ENCODE measurements at places on chromosomes 12 and 14.

GRCh38 chr12:93708952-93709351, 31.8 kb downstream of the CRADD start:
- DNase-seq: no peak

DNA sequence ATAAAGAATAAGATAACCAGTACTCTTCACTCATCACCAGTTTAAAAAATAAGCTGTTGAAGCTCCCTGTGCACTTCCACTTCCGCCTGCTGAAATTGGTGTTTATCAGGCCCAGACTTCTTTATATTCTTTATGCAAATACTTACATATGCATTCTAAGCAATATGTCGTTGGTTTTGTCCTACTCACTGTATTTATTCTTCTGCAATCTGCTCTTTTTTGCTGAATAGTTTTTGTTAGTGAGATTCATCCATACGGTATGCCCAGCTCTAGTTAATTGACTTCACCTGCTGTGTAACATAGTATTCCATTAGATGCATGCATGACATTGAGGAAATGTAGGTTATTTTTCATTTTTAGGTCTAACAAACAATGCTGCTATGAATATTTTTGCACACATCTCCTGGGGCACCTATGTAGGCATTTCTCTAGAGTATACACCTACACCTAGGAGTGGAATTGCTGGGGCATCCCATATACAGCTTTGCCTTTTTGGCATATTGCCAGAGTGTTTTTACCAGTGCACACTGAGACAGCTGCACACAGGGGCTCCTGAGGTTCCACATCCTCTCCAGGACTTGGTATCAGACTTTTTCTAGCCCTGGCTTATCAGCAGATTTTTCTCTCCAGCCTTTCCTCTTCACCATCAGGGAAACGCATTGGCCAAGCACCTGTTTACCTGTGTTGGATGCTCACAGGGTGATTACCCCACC, 1.0 kb upstream of the NRIP2 start:
- DNase-seq: no peak

DNA sequence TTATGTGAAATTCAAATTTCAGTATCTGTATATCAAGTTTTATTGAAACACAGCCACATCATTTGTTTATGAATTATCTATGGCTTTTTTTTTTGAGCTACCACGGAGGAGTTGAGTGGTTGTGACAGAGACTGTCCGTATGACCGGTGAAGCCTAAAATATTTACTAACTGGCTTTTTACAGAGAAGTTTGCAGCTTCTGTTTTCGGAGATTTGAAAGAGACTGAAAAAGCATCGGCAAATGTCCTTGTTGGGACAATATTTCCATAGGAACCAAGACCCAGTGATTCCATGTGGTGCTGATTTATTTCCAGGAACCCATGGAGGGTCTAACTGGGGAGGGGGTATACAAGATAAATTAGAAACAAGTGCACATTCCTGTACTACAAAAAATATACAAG, 56.2 kb downstream of the RGS6 start:
- no peak for DNase-seq

DNA sequence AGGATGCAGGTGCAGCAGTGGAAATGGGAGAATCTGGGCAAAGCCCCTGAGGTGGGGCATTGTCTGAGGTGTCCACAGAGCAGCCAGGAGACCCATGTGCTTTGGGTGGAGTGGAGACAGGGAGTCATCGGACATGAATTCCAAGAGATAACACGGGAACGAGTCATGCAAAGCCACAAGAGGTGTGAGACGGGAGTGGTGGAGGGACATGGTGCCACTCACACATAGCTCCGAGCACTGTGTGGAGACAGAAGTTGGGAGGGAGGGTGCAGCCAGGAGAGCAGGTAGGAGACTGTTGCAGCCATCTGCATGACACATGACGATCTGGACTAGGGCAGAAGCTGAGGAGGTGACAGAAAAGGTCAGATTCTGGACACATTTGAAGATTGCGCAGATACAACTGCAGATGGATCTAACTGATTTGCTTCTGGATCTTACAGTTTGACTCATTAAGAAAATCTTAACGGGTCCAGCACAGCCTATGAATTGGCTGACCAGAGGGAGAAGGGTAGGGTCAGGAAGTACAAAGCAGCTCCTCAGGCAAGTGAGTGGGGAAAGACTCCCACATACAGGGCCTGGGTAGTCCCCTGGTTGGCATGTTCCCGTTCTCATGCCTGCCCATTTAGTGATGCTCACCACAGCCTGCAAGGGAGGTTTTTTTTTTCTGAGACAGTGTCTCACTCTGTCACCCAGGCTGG, 379.8 kb downstream of the FUT8 start:
- DNase-seq: no peak

DNA sequence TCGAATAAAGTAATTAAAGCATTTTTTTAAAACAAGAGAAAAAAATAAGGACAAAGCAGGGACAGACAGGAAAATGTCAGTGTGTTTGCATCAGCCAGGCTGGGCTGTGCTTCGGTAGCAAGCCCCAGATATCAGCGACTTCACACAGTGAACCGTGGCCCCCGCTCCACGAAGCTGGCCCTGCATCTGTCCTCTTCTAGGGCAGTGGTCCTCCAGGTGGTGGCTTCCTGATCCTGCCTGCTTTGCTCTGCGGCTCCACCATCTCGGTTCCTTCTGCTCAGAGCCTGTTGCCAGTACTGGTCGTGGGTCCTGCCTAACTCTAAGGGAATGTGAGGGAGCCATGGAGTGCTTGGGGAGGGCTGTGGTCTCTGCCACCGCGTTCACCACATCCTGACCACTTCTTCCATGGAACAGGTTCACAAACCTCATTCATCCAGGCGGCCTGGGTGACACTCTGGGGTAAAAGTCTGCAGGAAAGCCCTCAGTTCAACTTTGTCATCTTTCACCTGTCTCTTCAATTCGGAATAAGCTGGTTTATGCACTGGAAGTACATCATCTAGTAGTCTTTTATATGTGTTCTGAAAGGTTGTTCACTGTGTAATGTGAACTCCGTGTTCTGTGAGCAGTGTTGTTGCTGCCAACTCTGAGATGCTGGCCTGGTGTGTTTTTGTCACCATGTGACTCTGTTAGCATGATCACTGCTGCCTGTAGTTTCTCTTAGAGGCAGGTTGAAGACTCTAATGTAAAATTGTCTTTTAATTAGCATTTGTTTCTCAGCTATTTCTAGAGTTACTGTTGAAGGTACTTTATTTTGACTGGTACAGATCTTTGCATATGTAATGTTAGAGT, 47.9 kb downstream of the ANKRD9 start:
- DNase-seq: no peak

GRCh38 chr12:106740818-106741217, 33.7 kb upstream of the RIC8B start:
- DNase-seq: no peak

- DNase-seq: no peak
These were observed 5.7 kb downstream of the TTC6 start for GRCh38 chr14:37600880-37601741.

DNA sequence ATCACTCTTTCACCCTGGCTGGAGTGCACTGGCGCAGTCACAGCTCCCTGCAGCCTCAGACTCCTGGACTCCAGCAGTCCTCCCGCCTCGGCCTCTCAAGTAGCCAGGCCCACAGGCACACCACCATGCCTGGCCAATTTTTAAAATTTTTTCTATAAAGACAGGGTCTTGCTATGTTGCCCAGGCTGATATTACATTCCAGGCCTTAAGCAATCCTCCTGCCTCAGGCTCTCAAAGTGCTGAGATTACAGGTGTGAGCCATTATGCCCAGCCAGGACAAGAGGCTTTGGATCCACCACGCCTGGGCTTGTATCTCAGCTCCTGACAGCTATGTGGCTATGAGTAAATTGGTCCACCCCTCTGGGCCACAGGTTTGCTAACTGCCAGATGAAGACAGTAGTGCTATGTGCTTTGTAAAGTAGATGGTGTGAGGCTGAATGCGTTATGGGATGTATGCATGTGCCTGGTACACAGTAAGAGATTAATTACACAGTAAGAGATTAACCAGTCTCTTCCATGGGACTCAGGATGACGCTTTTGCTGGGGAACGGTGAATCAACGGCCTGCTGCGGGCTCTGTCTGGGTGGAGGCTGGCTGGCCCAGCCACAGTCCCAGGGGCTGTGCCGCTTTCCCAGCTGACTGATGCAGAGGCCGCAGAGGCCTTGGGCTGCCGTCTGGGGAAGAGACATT, 53.3 kb upstream of the NCOR2 start:
- DNase-seq: no peak

DNA sequence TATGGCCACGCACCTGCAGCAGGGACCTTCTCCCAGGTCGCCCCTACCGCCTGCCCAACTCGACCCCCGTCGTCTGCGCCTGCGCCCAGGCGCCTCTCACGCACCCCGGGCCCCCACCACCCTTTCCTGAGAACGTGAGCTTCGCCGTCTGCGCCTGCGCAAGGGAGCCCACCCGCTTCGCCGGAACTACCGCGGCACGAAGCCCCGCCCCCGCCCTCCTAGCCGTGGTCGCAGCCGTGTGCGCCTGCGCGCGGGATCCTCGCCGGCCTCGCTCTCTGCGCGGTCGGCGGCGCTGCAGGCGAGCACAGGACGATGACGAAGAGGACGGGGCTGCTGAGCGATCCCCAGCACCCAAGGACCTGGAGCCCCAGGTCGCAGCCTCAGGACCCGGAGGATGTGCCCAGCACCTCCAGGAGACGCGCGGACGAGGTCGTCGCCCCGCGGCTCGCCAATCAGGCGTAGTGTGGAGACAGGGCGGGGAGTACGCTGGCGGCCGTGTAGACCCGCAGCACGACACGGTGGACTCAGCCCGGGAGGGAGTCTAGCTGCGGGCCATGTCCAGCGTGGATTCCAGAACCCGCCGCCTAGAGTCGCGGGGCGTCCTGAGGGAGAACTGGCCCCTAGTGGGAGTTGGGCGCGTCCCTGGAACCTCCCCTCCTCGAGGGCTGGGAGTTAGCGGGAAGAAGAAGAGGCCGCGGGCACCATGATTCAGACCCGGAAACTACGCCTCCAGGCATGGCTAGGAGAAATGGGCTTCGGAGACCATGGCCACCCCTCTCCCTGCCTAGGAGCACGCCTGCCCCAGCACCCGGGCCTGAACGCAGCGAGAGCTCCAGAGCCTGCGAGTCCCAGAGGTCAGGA, 1120.8 kb upstream of the TMEM132C start:
- DNase-seq: peak; percentile 81

GRCh38 chr12:15575671-15576541, 213.3 kb downstream of the EPS8 start:
- no peak for DNase-seq

GRCh38 chr14:45698462-45699134, 445.6 kb upstream of the MIS18BP1 start:
- no peak for DNase-seq

DNA sequence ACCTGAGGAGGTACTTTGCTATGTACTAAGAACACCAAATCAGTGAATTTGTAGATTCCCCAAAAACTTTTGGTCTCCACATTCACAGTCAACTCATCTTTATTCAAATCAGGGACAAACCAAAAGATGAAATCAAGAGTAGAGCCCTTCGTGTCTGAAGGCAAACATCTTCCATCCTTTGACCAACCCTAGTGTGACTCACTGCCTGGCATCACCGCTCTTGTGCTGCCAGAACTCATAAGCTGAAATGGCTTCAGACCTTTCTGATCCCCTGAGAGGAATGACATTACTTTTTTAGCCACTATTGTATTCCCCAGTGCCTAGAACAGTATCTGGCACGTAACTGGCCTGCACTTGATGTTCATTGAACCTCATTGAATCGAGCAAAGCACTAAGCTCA, 50.1 kb downstream of the GOLGA5 start:
- peak; percentile 27 for DNase-seq

GRCh38 chr14:75579338-75579864, 981 bp downstream of the FLVCR2 start:
- DNase-seq: no peak

GRCh38 chr12:105041186-105041585, 43.1 kb downstream of the ALDH1L2 start:
- DNase-seq: no peak

DNA sequence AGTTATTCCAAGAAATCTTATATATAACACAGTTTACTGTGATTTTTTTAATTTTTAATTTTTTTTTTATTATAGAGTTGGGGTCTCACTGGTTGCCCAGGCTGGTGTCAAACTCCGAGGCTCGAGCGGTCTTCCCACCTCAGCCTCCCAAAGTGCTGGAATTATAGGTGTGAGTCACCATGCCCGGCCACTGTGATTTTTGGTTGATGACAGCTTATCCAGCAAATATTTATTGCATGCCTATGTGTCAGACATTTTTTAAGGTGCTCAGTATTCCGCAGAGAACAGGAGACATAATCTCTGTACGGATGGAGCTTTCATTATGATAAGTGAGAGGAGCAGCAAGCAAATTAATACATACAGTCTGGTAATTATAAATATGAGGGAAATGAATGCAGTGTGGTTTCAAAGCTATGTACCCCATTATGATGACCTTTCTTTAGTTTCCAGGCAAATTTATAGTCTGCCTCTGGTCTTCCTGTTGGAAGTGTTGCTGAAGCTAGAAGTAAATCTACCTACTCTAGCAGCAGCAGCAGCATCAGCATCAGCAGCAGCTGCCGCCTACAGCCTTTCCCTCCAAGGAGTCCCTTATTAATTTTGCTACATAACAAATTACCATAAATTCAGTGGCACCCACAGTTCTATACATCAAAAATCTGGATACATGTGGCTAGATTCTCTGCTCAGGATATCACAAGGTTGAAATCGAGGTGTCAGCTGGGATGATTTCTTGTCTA, 32.3 kb downstream of the FRS2 start:
- DNase-seq: no peak

DNA sequence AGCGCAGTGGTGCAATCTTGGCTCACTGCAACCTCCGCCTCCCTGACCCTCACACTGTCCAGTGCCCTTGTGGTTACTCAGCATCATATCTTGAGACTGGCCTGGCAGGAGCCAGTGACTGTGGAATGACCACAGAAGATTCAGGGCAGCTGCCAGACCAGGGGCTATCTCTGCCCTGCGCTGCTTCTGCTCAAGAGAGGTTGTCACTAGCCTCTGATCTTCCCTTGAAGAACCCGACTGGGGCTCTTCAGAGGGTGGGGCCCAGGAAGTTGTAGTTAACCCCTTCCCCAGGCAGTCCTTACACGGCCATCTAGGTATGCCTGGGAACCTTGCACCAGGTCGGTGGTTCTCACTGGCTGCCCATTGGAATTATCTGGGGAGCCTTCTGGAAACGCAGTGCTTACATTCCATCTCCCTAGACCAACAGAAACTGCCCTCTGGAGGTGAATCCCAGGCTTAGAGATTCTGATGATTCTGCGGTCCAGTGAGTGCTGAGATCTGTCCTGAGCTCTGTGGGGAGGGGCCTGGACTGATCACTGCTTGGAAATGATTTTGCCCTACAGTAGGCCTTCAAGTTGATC, 41.4 kb downstream of the PLEKHG3 start:
- DNase-seq: no peak

DNA sequence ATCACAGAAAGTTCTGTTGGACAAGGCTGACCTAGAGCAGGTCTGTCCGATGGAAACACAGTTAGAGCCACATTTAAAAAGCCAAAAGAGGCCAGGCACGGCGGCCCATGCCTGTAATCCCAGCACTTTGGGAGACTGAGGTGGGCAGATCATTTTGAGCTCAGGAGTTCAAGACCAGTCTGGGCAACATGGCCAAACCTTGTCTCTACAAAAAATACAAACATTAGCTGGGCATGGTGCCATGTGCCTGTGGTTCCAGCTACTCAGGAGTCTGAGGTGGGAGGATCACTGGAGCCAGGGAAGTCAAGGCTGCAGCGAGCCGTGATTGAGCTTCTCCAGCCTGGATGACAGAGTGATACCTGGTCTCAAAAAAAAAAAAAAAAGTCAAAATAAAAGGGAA, 14.9 kb downstream of the UBE3B start:
- no peak for DNase-seq
